ENCODE measurements at places on chromosomes 5 and 9.
A peak's percentile ranks its signal among the peaks of the same experiment; 100 is the strongest.

DNA sequence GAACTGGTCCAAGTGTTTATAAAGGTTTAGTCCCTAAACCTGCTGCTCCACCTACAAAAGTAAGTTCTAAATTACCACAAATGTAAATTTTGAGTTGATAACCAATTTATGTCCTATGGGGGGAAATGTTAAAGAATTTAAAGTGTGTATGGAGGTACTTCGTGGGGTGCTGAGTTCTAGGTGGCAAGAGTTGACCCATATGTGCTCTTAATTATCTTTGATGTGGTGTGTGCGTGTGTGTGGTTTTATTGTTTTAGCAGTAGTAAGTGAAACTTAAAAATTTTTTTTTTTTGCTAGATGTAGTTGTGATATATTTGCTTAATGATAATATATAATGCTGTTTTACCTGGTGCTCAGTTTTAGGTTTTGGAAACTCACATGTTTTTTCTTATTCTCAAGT lies 72.6 kb downstream of the GPBP1 start:
- no peak for DNase-seq

DNA sequence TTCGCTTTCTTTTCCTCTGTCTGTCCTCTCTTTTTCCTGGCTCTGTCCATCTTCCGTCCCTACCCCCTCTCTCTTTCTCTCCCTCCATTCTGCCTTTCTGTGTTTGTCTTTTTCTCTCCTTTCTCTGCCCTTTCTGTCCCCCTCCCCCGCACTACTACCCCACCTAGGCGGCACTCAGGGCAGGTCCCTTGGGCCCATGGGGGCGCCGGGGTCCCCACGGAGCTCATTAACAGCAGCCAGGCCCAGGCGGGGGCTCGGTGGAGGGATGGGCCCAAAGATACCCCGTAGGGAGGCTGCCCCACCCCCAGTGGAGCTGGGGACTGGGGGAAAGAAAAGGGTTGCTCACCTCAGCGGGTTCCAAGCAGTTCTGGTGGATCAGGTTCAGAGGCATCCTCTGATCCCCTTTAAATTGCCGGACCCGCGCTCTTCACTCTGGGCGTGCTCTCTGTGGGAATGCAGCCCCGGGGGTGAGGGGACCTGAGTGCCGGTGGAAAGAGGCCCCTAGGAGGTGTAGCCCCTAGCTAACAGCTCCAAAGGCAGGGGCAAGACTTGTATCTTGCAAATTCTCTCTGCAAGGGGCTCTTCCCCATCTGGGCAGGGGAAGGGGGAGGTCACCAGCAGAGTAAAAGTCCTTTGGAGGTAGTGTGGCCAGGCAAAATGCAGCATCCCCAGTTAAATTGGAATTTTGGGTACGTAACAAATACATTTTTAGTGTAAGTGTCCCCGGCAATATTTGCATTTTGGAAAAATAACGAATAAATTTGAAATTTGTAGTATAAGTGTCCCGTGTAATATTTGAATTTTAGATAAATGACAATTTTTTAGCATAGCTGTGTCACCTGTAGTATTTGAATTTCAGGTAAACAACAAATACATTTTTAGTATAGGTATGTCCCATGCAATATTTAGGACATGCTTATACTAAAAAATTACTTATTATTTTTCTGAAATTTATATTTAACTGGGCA lies 7.4 kb downstream of the LHX2 start:
- DNase-seq: no peak

DNA sequence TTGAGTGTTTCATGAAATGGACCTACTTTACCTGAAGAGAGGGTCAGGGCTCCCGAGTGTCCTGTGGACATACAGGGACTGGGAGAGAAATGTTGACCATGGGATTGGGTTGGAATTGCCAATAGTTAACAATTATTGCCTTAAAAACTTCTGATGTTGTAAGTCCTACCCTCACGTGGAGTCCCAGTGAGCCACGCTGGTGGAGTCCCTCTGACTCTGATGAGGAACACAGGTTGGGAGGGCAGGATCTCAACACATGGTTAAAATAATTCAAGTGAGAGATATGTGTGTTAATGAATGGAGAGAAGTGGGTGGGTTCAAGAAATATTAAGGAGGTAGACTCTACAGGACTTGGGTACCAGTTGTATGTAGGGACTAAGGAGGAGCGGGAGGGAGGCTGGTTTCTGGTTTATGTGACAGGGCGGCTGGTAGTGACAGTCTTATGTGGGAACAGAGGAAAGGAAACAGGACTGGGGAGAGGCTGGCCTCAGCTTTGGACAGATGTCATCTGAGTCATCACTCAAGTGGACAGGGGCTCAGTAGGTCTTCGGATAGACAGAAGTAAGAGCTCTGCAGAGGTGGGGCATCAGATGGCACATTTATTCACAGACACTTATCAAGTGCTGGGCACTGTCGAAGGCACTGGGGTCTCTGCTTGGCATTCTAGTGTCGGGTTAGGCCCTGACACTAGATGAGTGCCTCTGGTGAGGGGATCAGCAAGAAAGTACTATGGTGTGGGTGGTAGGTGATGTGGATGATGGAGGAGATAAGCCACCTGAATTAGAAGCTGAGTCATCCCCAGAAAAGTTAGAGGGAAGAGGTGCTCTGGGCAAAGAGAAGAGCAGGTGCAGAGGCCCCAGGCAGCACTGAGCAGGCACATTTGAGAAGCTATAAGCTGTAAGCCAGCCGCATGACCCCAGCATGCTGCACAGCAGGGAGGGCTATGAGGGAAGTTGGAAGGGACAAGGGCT lies 27.2 kb downstream of the MAML1 start:
- DNase-seq: no peak

DNA sequence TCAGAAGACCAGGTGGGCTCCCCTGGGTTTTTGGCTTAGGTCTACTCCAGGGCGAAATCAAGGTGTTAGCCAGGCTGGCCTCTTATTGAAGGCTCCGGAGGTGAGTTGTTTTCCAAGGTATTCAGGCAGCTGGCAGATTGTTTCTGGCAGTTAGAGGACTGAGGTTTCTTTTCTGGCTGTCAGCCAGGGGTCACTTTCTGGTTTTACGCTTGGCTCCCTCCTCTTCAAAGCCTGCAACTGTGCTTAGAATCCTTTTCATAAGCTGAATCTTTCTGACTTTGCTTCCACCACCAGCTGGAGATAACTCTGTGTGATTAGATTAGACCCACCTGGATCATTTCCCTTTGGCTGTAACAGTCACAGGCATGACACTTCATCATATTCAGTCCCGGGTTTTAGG lies 24.6 kb downstream of the RFK start:
- DNase-seq: no peak

- DNase-seq: no peak
Measured at GRCh38 chr5:133032852-133033742, 6.7 kb upstream of the ZCCHC10 start.

GRCh38 chr9:130994135-130995085 lies 14.6 kb upstream of the LAMC3 start:
- no peak for DNase-seq

GRCh38 chr5:165525271-165525670 lies 2019.9 kb downstream of the MAT2B start:
- no peak for DNase-seq

DNA sequence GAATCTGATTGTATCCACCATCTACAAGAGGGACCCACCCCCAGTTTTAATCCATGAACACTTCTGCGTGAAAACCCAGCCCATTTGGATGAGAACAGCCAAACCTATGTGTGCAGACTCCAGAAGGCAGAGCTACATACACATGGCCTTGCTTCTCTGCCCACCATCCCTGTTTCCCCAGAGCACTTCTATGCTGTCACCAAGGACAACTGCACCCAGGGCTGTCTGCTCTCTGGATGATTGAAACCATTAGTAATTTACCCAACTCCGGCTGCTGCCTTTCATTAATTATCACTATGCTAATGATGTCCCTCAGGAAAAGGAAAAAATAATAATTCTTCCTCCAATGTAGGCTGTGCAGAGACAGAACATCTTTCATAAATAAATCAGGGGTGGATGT lies 8.9 kb downstream of the CARTPT start:
- no peak for DNase-seq

DNA sequence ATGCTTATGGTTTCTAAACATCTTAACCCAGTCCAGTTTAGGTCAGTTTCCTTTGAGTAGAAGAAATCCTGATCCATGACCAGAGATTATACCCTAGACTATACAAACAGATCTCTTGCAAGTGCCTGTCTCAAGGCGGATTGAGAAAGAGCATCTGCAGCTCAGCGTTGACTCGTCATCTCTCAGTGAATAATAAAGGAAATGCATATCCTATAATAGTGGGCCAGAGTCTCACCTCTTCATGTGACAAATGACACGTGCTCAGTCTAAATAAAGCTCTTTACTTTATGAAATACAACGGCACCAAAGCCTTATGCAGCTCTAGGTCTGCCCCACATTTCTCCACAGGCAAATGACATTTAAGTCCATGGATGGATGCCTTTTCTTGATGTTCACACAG lies 179.4 kb upstream of the NR3C1 start:
- no peak for DNase-seq

- DNase-seq: no peak
Measured at GRCh38 chr9:132732326-132733259, 62.3 kb downstream of the GTF3C4 start.

- DNase-seq: no peak
Measured at GRCh38 chr9:99021512-99021911, 77.8 kb downstream of the COL15A1 start.

GRCh38 chr9:77939149-77939668 lies 92.4 kb downstream of the GNAQ start:
- no peak for DNase-seq

GRCh38 chr9:71767776-71768321 lies 464 bp downstream of the CEMIP2 start:
- no peak for DNase-seq

DNA sequence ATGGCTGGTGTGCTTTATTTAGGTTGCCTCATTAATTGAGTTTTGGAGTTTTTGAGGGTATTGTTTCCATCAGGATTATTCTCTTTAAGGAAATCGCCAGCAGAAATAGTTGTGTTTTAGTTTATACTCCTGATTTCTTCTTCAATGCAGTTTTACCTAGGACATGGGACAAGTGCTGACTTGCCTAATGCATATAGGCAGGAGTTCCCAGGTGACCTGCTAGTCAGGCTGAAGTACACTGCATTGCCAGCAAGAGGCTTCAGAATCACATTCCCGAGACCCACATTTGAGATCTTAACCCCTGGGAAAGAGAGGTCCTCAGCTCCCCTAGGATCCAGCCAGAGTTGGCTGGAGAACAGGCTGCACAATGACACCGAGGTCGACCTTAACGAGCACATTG lies 1.5 kb upstream of the OR1N2 start:
- DNase-seq: no peak

DNA sequence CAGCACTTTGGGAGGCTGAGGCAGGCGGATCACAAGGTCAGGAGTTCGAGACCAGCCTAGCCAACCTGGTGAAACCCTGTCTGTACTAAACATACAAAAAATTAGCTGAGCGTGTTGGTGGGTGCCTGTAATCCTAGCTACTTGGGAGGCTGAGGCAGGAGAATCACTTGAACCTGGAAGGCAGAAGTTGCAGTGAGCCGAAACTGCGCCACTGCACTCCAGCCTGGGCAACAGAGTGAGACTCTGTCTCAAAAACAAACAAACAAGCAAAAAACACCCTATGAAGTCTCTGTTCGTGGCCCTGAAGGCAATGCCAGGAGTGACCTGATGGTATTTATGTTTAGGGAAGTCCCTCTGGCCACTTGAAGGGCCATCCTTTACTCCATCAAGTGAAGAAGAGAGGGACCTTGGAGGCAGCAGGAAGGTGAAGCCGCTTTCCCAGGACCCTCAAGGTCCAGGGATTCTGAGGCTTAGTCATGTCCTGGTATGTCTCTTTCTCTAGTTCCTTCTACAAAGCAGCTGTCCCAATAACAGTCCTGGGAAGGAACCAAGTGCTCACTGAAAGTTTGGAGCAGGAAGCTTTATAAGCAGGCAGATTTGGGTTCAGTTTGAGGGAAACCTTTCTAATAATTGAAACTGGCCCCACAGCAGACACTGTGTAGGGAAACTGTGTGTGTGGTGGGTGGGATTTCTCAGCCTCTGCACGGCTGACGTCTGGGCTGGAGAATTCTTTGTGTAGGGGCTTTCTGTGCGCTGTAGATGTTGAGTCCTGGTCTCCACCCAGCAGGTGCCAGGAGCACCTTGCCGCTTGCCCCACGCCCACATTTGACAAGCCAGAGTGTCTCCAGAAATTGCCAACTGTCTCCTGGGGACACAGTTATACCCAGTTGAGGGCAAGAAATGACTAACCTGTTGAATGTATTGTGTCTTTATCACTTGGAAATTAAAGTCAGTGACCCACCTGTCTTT lies 12.5 kb downstream of the PHF2 start:
- no peak for DNase-seq

DNA sequence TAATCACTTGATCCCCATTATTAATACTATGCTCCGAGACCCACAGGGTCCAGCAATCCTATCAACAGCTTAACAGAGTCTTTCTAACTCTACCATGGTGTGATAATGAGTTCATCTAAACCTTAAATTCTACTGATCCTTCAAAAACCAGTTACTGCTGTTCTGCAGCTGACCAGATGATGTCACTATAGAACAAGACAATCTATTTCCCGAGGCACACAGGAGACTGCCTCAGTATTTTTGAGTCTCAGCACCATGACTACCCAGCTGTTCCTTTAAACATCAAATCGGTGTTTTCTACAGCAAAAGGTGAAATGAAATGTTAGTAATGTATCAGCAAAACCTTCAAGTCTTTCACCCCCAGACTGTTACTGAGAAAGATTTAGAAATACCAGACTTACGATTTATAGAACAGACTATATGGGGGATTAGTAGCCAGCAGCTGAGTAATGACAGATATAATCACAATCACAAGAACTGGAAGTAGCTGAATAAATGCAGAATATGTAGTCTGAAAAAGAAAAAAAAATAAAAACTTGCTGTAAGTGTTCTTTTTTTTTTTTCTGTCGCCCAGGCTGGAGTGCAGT lies 16.9 kb downstream of the DNAJC18 start:
- DNase-seq: no peak

DNA sequence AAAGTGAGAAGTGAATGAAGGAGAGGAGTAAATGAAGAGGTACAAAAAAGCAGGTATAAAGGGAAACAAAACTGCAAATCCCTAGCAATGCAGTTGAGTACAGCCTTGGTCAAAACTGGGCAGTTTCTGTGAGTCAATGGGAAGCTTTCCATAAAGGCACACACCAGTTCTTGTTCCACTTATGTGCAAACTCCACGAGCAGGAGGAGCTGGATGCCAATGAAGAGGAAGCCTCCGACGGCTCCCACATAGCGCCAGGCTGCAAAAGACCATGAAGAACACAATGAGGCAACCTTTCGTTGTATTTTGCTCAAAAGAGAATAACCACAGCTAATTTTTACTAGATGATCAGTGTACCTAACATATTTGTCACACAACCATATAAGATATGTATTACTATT lies 81.1 kb downstream of the SERINC5 start:
- no peak for DNase-seq

GRCh38 chr5:53733853-53734252 lies 173.4 kb downstream of the NDUFS4 start:
- DNase-seq: peak; percentile 26

DNA sequence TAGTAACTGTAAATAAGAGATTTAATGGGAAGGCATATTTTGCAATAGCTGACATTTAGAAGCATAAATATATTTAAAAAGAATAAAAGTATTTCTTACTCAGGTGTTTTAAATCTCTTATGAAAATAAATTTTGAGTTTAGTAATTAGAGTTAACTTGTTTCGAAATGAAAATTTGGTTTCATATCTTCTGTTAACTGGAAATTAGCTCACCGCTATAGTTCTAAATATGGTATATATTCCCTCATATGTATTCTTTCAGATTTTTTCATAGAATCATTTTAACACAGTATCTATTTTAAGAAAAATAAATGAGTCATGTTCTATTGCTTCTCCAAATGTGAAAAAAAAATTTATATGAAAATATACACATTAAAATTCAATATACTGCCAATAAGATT lies 434.1 kb downstream of the DTWD2 start:
- DNase-seq: no peak

GRCh38 chr5:146151970-146152369 lies 30.5 kb downstream of the LARS1 start:
- DNase-seq: no peak
